ENCODE measurements at places on chromosomes 12 and 14.

GRCh38 chr12:71107936-71108335, 49.9 kb downstream of the TSPAN8 start:
- DNase-seq = no peak

- no peak for DNase-seq
These were observed 126.8 kb downstream of the TRAFD1 start for GRCh38 chr12:112252184-112252583.

DNA sequence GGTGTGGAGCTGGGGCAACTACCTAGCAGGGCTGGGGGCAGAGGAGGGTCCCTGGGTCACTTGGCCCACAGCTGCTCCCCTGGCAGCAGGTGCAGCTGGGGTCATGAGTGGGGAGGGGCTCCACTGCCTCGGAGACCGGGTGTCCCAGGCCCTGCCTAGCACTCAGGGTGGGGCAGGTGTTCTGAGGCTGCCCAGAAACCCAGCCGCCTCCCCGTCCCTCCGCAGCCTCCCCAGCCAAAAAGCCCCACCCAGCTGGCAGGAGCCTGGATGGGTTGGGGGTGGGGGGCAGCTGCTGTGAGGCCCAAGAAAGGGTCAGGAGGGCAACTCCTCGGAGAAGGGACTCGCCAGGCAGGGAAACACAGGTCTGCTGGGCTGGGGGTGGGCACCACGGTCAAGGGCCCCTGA, 11.2 kb downstream of the AHNAK2 start:
- DNase-seq = no peak

GRCh38 chr12:98572010-98572409, 21.5 kb upstream of the SLC25A3 start:
- DNase-seq = no peak

- DNase-seq = no peak
These were observed 8.8 kb downstream of the SERPINA10 start for GRCh38 chr14:94284221-94284620.

DNA sequence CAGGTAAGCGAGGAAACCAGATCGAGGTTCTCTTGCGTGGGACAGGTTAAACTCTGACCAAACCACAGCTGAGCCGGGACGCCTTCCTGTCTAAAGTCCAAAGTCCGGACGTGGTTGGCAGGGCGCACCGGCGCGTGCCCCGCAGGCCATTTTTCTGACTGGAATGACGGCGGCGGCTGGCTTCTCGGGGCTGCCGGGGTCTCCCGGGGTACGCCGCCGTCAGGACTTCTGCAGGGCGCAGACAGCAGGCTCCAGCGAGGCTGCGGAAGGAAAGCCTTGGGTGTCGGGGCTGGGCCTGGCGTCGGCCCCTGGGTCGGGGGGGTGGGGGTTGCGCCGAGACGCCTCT, 32.8 kb downstream of the MIA2 start:
- no peak for DNase-seq

- DNase-seq = peak; percentile 53
These were observed 3.9 kb downstream of the NKX2-1 start for GRCh38 chr14:36515896-36516718.

DNA sequence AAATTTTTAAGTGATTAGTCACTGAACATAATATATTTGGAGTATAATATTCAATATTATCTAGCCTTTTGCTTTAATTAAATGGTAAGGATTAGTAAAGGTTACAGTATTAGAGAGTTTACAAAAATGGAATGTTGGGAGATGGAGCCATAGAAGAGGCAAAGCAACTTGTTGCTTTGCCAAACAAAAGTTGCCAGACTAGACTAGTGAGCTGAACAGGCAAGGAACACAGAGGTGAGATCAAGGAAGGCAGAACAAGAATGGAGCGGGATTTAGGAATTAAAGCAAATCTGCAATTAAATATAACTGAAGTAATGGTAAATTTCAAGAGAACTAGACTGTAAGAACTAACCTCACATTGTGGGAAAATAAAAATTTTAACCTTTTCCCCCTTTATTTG, 5.1 kb downstream of the ARF6 start:
- no peak for DNase-seq

DNA sequence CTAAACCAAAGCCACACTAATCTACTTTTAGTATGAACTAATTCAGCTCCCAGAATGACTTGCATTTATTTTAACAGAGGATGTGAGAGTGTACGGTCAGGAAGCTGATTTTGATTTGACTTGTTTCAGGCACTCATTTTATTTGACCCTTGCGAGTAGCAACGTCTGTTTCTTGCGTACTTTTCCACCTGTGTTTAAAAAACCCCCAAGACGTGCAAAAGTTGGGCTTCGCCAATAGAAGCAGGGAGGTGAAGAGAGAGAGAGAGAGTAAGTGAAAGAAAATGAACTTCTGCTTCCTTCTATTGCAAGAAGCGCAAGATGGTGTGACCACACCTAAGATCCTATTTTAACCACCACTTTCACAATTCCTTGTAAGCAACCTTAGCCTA, 6.7 kb upstream of the SLC15A4 start:
- DNase-seq = no peak
